Muscle of leg (tissue), 16 donors: ENCODE measurements at places on chromosomes 3 and 15. TPM values are rescaled to one million over a fixed set of nuclear protein-coding genes. Genes with fewer than 3 reads are reported as not detected.

- no peak overlapping the region for H3K4me3 ChIP-seq
- peaks cover 32% of the 10 kb centered on the region for H3K4me1 ChIP-seq
- peak overlapping the region; percentile 40 for H3K27ac ChIP-seq
- no peak for DNase-seq
Measured at GRCh38 chr3:56914646-56915045, 112.9 kb upstream of the ARHGEF3 start.

GOLGA8K gene
- 0.75 TPM for total RNA-seq

DNA sequence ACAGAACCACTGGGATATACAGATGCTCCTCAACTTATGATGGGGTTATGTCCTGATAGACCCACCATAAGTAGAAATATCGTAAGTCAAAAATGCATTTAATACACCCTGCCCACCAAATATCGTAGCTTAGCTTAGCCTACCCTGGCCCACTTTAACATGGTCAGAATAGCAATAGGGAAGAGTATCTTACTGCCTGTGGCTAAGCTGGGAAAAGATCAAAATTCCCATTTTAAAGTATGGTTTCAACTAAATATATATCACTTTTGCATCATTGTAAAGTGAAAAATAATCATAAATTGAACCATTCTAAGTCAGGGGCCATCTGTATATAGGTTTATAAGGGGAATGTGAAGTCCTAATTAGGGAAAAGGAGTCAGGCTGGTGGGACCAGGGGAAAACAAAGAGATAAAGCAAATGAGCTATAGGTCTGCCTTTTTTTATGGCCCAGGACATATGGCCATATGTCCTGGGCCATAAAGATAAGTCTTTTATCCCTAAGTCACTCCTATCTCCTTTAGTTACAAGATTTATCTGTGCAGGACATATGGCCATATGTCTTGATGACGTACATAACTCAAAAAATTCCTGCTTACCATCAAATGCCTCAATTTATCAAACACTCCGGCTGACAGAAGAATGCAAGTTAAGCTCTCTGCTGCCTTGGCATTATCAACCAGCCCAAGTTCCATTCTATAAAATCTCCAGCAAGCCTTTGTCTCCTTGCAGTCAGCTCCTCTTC lies 11.2 kb downstream of the RTP3 start:
- H3K27ac ChIP-seq: no peak overlapping the region
- H3K36me3 ChIP-seq: no peaks in the 10 kb centered on the region
- H3K4me3 ChIP-seq: no peak overlapping the region
- H3K4me1 ChIP-seq: peaks cover 2% of the 10 kb centered on the region
- no peaks in the 10 kb centered on the region for H3K27me3 ChIP-seq
- DNase-seq: no peak

DNA sequence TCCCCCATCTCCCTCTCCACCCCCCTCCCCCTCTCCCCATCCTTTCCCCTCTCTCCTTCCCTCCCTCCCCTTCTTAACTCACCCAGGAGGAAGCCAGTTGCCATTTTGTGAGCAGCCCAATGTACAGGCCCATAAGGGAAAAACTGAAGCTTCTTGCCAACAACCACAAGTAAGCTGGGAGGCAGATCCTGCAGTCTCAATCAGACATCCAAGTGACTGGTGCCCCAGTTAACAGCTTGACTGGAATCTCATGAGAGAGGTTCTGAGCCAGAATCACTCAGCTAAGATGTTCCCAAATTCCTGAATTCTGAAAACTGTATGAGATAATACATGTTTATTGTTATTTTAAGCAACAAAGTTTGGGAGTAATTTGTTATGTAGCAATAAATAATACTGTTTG lies 90.7 kb downstream of the C3orf70 start:
- H3K4me3 ChIP-seq: no peak overlapping the region
- no peak overlapping the region for H3K27ac ChIP-seq
- DNase-seq: peak; percentile 84
- no peaks in the 10 kb centered on the region for H3K36me3 ChIP-seq

DNA sequence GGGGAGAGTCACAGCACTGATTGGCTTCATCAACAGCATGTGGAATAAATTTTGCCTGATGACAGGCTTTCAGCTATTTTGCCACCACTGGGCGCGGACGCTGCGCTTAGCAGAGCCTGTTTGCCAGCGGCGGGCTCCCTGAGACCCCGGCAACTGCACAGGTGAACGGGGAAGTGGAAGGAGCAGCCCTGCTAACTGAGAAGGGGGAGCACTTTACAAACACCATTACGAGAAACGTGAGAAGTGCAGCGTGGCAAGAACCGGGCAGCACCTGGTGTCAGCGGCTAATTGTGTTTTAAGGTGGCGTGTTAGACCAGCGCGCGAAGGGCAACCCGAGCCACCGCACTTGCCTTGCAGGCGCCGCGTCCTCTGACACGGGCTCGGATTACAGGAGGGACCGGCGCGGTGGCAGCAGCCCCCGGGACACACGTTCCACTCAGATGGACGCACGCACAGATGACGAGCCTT lies 307.8 kb upstream of the ARRDC4 start:
- no peaks in the 10 kb centered on the region for H3K36me3 ChIP-seq
- peak; percentile 25 for DNase-seq
- peaks cover 9% of the 10 kb centered on the region for H3K27me3 ChIP-seq
- H3K4me1 ChIP-seq: peaks cover 8% of the 10 kb centered on the region
- peak overlapping the region; percentile 0 for H3K4me3 ChIP-seq

C3orf85 gene
- not detected for total RNA-seq

- H3K36me3 ChIP-seq: no peaks in the 10 kb centered on the region
- H3K4me3 ChIP-seq: no peak overlapping the region
- no peak for DNase-seq
- H3K27ac ChIP-seq: no peak overlapping the region
Measured at GRCh38 chr3:45180051-45180450, 33.9 kb upstream of the CDCP1 start.
